ENCODE measurements at places on chromosomes 13 and 19.

DNA sequence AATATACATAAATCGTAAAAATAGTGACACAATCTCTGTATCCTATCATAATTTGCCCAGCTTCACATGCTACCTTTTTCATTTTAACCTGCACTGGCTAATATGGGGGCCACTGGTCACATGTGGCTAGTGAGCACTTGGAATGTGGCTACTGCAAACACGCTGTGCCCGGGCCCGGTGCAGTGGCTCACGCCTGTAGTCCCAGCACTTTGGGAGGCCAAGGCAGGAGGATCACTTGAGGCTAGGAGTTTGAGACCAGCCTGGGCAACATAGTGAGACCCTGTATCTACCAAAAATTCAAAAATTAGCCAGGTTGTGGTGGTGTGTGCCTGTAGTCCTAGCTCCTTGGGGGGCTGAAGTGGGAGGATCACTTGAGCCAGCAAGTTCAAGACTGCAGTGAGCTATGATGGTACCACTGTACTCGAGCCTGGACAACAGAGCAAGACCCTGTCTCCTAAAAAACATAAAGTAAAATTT lies 1.5 kb upstream of the N4BP2L1 start:
- DNase-seq, result no peak

- DNase-seq, result no peak
Observed at GRCh38 chr13:28843639-28844038, 23.5 kb downstream of the MTUS2 start.

GRCh38 chr13:97226788-97227627 lies 4.9 kb downstream of the MBNL2 start:
- no peak for DNase-seq

DNA sequence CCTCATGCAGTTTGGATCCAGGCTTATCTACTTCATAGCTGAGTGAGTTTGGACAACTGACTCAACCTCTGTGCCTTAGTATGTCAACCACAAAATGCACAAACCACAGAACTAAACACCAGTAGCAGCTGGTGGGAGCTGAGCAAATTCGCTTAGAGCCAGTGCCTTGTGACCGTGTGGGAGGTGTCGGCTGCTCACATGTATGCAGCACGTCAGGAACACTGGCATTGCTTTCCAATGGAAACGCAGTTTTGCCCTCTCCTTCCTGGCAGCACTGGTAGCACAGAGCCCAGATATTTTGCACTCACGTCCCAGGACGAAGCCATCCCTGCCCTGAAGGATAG lies 8.3 kb upstream of the NTN5 start:
- no peak for DNase-seq

Measured in GM06990 (cell line).